Left renal pelvis (tissue), 4 donors: ENCODE measurements at places on chromosomes 4 and X.

DNA sequence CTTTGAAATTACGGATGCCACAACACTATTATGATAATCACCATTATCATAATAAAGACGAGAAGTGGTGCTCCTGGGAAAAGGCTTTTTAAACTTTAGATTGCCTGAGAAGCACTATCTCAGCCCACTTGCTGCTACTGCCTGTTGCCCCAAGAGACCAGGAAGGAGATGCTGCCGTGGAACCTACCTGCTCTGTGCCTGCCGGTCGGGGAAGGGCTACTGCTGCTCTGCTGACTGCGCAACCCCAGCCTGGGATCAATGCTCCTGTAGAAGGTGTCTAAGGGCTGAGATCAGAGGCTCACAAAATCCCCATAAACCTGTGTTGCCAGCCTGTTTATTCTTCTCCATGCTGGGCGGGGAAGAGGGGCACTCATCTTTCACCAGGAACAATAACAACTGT, 145.3 kb upstream of the VCX3B start:
- no peak for DNase-seq

GRCh38 chr4:43243433-43244116, 351.1 kb downstream of the GRXCR1 start:
- DNase-seq = no peak

- DNase-seq = no peak
Observed at GRCh38 chrX:84710611-84711010, 208.4 kb upstream of the HDX start.

DNA sequence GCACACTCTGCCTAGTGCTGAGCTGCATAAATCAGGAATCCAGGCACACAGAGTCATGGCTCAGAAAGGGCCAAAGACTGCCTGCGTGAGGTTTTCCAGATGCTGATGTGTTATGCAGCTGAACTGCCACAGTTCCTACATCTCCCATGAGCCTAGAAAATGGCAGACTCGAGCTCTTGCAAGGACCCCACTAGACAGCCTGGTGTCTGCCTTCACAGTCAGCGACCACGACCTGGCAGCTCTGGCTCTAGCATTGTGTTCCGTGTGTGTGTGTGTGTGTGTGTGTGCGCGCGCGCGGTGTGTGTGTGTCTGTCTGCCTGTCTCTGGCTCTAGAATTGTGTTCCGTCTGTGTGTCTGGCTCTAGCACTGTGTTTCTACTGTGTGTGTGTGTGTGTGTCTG, 203.6 kb upstream of the AGTR2 start:
- DNase-seq = no peak

DNA sequence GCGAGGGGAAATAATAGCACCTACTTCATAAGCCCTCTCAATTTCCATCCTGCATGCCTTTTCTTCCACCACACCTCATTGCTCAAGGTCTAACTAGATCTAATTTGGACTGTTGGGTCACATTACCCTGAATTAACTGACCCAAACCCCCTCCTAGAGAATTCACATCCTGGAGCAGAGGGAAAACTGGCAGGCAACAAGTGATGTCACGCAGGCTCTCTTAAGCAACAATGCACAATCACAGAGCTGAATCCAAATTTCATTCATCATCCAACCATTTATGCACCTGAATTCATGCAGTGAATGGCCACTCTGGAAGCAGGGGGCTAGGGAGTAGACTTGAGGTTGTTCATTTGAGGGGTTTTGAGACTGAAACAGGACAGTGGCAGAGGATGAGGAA, 107.7 kb upstream of the HUWE1 start:
- no peak for DNase-seq

- no peak for DNase-seq
Observed at GRCh38 chrX:103124284-103124683, 31.3 kb upstream of the NXF3 start.

DNA sequence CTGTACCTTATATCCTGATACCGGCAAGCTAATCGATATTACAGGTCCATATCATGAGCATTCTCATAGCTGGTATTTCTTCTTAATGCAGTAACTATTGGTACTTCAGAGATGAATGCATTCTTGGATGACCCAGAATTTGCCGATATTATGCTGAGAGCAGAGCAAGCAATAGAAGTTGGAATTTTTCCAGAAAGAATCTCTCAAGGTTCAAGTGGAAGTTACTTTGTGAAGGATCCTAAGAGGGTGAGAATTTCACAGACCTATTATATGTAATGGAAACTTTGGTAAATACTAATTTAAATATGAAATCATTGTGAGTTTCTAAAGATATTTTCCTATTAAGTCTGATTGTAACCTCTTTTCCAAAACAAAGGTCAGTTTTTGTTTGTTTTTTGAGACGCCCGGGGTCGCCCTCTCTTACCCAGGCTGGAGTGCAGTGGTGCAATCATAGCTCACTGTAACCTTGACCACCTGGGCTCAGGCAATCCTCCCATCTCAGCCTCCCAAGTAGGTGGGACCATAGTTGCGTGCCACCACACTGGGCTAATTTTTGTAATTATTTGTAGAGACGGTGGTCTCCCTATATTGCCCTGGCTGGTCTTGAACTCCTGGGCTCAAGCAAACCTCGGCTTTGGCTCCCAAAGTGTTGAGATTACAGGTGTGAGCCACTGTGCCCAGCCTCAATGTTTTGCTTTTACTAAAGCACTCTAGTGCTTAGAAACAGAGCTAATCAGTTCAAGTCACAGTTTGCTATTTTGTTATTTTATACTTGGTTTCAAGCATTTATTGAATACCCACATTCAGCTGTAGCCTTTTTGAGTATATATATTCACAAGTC, 18.6 kb downstream of the PI4K2B start:
- no peak for DNase-seq

- no peak for DNase-seq
Observed at GRCh38 chr4:2264481-2265041, 2.7 kb upstream of the MXD4 start.

GRCh38 chr4:156638334-156638733, 333.3 kb downstream of the PDGFC start:
- DNase-seq = no peak

DNA sequence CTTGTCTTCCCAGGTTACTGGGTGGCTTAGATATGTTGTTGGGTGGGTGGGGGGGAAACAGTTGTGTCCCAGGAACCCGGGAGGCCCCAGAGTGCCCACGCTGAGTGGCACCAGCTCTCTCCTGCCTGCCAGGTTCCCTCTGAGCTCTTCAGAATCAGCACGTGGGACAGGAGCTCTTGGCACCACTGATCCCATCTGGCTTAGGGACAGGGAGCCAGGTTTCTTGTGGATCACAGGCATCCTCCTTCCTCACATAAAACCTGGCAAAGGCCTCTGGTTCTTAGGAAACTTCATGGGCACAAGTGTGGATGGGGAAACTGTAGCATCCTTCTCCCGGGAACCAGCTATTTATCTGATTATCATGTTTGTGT, 3.4 kb downstream of the GPR78 start:
- DNase-seq = no peak

DNA sequence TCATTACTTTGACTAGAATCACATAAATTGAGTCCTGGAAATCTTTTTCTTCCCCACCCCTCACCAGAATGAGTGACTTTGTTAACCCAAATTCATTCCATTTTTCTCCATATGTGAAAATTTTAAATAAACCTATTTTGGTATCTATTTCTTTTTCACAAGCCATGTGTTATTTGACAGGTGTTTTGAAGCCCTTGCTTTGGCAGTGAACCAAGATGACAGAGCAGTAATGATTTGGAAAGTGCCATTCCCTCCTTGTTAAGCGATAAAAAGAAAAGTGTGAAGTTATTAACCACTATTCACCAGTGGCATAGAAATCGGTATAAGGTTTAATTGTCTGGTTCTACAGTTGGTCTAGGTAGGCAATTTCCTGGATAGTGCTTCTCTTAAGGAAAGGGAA, 66.1 kb downstream of the POLA1 start:
- no peak for DNase-seq

GRCh38 chrX:133804072-133804471, 181.3 kb downstream of the GPC3 start:
- DNase-seq = no peak

- no peak for DNase-seq
Observed at GRCh38 chrX:114635986-114636385, 52.1 kb downstream of the HTR2C start.

DNA sequence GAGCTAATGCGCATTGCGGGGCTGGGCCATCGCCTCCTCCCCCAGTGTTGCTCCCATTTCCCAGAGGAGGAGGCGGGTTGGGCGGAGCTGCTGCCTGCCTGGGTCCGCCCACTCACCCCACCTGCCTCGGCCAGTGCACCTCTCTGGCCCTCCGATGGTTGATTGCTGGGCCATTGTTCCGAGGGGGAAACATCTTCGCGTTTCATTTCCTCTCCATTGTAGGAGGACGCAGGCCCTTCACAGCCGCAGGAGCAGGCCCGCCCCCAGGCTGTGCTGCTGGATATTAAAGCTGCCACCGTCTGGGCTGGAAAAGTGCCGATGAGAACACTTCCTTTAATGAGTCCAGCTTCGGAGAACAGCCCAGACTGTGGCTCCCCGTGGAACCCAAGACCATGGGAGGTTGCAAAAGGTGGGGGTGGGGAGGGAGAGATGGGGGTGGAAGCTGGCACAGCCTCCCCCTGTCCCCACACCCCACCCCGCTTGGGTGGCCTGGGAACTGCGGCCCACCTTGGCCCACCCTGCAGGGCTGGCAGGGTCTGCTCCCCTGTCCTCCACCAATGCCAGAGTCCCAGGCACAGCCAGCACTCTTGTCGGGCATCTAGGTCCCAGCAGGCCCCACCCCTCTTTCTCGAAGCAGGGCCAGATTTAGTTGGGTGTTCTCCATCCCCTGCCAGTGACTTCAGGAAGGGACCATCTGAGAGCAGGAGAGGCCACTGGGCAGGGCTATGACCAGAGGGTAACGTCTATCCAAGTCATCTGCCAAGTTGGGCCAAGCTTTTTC, 96.6 kb downstream of the ADRA2C start:
- no peak for DNase-seq

GRCh38 chrX:153510383-153510782, 7.1 kb upstream of the ATP2B3 start:
- DNase-seq = no peak

DNA sequence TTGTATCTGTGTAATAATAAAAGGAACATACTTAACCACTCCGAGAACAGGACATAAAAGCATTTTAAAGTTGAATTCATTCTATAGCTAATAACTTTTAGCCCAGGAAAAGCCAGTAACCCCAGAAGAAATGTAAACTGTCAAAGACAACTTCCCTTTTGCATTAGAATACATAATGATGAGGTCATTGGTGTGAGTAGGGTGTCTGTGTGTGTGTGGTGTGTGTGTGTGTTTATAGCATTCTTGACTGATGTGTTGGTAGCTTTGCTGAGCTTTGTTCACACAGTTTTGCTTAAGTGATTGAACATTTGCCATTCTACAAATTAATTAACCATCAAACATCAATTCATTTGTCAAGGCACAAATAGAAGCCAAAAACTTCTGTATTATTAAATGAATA, 559.6 kb downstream of the ARAP2 start:
- no peak for DNase-seq

- no peak for DNase-seq
Observed at GRCh38 chr4:107917500-107917899, 13.8 kb upstream of the CYP2U1 start.

GRCh38 chr4:98311656-98312055, 50.5 kb downstream of the RAP1GDS1 start:
- DNase-seq = no peak

DNA sequence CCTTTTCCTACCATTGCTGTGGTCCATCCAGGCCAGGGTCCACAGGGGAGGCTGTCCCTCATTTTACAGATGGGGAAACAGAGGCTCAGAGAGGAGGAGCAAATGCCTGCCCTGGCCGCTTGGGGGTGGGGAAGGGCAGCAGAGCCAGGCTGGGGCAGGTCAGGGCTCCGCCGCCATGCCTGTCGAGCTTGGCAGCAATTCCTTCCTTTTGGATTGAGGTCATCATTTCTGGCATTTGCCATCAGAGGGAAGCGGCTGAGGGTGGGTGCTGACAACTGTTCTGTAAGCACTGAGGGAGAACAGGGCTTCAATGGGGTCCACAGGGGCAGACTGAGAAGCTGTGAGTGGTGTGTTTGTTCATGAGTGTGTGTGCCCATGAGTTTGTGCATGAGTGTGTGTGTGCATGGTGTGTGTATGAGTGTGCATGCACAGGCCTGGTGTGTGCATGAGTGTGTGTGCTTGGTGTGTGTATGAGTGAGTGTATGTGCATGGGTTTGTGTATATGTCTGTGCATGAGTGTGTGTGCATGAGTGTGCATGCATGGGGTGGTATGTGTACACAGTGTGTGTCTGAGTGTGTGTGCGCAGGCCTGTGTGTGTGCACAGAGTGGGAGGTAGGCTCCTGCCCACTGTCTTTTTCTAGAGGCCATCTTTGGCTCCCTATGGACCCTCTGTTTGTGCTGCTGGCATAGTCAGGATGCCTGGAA, 115.2 kb downstream of the SORCS2 start:
- no peak for DNase-seq

DNA sequence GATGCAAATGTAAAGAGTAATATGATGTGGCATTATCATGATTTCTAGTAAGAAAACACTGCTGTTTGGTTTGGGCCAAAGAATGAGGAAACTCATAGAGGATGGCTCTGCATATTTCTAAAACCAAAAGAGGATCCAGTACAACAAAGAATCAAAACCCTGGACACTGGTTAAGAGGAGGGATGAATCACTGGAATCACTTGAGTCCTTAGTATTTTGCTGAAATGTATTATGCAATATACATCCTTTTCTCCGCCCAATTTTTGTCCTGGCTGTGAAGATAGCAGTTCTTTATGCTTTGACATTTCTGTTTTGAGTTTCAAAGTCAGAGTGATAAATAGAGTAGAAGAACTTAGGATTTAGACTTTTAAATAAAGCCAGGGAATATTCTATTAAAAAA, 345.9 kb downstream of the PACRGL start:
- no peak for DNase-seq

GRCh38 chr4:4440333-4441061, 53.6 kb downstream of the NSG1 start:
- DNase-seq = no peak

DNA sequence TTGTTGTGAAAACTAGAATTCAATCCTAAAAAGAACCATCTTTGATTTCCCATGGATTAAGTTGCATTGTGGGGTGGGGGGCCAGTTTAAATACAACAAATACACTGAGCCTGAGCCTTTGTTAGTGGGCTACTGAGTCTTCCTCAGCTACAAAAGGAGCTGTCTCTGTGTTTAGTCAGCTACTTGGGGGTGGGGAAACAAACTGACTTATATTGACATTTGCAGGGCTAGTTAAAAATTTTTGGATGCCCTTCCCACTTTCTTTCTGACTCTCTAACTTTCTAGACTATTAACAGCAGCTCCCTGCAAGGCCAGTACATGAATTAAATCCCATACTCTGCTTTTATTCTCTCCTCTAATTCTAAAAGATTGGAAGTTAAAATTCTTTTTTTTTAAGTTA, 32.5 kb upstream of the FHDC1 start:
- DNase-seq = no peak
